H7 (cell line): ENCODE measurements at places on chromosomes 6 and 20. TPM values are rescaled to one million over a fixed set of nuclear protein-coding genes. Genes with fewer than 3 reads are reported as not detected.

Gene MYBL2
- total RNA-seq, result 76.2 and 111 TPM in 2 replicates

Gene LY6G6F
- total RNA-seq, result not detected in 2 replicates

Gene DEK
- total RNA-seq, result 156 and 241 TPM in 2 replicates

DNA sequence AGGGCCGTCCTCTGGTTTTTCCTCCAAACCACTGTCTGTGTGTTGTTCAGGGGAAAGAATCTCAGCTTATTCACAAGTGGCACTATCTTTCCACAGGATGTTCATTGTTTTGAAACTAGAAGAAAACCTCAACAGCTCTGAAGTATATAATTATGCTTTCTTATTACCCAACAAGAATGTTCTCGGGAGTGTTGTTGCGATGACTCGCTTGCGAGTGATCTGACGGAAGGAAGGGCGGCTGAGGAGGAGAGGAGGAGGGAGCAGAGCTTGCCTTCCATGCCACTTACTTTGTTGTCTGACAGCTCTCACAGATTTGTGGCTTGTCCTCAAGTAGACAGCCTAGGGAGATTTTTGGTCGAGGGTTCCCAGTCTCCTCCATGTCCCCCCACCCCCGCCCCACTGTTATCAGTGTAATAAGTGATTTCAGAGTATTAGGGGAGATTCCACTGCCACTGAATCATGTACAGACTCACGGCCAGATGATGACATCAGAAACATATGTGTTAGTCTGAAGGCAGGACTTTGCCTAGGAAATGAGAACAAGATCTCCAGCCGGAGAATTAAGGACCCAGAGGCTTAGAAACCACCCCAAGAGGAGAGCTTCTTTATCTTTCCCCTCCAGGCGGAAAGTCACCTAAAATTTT lies 80.7 kb upstream of the CCN6 start:
- no peak for DNase-seq

DNA sequence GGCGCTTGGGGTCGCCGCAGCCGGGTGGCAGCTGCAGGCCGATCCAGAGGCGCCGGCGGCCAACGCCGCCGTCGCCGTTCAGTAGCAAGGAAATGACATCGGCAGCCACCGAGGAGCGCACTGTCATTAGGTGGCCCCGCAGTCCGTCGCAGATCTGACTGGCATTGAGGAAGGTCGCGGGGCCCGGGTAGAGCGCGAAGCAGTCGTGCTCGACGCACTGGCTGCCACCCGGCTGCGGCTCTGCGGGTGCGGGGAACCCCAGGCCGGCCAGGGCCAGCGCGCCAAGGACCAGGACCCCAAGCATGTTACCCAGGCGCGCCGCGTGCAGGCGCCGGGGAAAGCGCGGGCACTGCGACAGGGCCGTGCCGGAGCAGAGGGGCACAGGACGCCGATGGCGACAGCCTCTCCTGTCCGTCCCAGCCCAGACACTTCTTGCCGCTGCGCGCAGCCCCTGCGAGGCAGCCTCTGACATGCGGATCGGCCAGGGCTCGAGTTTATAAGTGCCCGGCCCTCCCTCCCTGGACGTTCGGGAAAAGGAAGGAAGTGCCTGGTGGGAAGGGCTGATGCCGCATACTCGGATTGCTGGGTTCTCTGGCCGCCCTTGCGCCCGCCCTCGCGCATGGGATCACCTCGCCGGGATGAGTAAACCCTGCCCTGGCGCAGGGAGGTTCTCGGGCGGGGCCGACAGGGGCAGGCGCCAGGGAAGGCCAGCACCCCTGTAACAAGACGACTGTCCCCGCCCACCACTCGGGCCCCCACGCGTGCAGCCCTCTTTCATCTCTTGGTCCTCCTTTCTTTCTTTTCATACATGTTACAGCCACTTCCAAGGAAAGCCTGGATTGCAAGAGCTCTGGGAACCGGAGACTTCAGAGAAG lies at the start of gene THBD:
Gene THBD (minus strand): TSS at position 472 of the 875 bp plus-strand sequence. CDS start 168 bp downstream, at position 304.
- peak; percentile 80 for DNase-seq

DNA sequence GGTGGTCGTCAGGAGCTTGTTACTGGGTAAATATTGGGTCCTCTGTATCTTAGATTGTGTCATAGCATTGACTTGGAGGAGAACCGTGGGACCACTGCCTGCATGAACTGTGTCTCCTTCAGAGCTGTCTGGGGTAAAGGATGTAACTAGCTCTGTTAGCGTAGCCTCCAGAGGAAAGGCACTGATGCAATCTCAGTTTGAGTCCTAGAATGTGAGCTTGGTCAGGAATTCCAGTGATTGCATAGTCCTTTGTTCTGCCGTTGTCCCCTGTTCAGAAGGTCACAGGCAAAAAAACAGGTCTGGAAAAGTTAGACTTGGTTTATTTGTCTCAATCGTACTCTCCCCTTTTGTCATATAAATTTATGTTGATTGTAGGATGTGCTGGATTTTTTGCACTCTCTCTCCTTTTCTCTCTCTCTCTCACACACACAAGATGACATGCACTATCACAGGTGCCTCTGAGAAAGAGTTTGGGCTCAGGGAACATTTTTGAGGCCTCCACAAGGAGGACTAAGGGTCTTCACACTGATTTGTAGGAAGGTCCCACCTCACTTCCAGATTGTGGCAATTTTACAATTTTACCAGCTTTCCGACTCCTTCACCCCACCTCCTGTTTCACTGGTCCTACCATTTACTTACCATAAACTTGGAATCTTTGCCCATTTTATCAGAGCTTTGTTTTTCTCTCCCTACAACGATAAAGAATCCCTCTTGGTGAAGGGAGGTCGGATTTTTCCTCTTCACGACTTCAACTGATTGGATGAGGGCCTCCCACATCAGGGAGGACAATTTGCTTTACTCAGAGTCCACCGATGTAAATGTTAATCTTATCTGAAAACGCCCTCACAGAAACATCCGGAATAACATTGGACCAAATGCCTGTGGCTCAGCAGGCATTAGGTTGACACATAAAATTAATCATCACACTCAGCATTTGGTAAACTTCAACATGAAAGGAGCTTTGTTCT lies 7.0 kb upstream of the DACT2 start:
- peak; percentile 57 for DNase-seq

- DNase-seq, result no peak
Observed at GRCh38 chr6:140049251-140049650, 674.8 kb upstream of the CITED2 start.

DNA sequence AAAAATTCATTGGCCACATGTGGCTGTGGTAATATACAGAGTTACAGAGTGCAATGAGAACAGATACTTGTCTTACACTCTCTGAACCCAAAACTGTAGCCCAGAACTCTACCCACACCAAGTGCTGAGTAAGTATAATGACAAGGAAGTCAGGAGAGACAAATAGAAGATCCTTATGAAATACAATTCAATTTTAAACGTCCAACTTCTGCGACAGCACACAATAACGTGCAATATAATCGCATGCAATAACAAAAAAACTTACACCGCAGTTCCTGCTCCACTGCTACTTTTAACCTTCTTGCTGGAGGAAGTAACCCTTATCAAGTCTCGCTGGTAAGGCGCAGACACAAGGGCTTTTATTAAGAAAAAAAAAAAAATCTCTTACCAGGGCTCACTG lies 881 bp downstream of the SFT2D1 start:
- no peak for DNase-seq
